ENCODE measurements at places on chromosomes 6 and 20. TPM values are rescaled to one million over a fixed set of nuclear protein-coding genes. Genes with fewer than 3 reads are reported as not detected.

DNA sequence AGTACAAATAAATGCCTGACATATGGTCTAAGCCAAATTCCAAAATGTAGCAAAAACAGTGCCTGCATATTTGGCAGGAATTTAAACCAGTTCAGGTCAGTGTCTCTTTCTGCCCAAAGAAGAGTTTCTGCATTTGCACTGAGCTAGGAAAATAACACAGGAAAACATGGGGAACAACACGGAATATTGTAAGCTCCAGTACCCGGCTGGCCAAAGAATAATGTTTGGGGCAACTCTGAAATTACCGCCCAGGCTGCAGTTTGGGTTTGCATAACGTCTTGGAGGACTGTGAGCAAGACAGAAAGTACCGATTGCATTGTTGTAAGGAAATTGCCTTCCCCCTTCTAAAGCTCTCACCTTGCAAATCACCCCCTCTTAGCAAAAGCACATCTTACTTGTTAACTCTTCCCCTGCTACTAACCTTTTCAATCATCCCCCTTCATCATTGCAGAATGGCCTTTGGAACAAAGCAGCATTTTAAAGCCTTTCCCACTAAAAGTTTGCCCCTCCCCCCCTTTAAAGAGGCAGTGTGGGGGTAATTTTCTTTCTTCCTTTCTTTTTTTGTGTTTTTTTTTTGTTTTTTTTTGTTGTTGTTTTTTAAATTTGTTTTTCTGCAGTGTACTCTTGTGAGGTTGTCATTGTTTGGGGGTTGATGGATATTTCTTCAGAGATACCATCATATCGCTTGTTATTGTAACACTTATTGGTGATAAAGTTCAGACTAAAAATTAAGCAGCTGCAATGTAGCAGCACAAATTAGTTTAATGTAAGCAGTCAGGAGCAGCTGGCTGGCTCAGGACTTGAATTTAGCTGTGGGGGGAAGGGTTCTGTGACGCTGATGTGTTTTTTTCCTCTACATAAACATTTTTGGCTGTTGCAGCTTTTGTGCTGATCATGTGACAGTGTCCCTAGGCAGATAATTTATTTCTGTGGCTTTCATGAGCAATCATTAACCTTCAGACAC is 100.0 kb upstream of the CITED2 start:
- no peak for DNase-seq

GRCh38 chr6:155319902-155320301 is 5.6 kb upstream of the TFB1M start:
- DNase-seq: no peak

DNA sequence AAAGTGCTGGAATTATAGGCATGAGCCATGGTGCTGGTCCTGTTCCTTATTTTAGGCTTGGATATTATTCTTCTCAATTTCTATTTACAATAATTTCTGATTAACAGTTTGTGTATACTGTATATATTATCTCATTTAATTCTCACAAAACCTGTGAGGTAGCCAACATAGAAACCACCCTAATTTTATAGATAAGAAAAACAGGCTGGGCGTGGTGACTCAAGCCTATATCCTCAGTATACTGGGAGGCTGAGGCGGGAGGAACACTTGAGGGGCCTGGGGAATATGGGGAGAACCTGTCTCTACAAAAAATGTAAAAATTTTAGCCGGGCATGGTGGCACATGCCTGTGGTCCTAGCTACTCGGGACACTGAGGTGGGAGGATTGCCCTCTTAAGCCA is 3.8 kb upstream of the AFG1L start:
- no peak for DNase-seq

ATXN1 gene
- 1.9 TPM for total RNA-seq

DNA sequence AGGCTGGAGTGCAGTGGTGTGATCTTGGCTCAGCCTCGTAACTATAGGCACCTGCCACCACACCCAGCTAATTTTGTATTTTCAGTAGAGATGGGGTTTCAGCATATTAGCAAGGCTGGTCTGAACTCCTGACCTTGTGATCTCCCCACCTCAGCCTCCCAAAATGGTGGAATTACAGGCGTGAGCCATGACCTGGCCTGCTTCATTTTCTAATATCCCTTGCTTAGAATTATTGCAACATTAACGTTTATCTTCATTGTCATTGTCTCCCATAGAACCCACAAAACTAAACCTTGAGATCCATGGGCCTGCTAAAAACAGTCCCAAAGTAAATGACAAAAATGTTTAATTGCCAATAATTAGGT is 6.1 kb downstream of the EEF1A1 start:
- DNase-seq: no peak

TENT5A gene
- 16.4 TPM for total RNA-seq

ZNF165 gene
- total RNA-seq: not detected

IPCEF1 gene
- total RNA-seq: not detected

- DNase-seq: peak; percentile 70
Measured at GRCh38 chr6:17115251-17116116, 13.6 kb downstream of the STMND1 start.

GRM4 gene
- total RNA-seq: not detected

- no peak for DNase-seq
Measured at GRCh38 chr20:32495949-32496348, 89.2 kb downstream of the NOL4L start.

DNA sequence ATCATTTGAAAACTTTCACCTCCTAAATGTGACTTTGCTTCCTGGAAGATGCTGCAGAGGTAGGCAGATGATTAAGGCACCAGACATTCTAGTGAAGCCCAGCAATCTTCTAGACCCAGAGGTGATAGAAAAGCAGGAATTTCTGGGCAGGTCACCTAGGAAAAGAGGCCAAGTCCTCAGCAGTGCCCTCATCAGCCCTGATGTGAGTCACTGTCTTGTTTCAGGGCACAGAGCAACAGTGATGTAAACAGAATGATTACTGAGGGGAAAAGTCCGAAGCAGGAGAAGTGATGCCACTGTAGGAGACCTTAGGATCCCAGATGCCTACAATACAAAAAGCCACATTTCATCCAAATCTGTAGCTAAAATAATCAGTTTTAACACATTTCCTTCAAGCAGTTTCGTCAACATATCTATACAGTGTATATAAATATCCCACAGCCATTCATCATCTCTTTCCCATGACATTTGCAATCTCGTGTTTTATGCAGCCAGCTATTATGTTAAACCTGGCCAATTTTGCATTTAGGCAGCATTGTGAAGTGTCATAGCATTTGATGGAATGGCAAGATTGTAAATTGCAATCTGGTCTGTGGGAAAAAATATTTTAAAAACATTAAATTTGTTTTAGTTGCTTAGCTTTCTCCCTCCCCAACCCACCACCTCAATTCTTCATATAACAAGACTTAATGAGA is 401.2 kb upstream of the RNF217 start:
- no peak for DNase-seq
